ENCODE measurements at places on chromosomes 16 and 17.

DNA sequence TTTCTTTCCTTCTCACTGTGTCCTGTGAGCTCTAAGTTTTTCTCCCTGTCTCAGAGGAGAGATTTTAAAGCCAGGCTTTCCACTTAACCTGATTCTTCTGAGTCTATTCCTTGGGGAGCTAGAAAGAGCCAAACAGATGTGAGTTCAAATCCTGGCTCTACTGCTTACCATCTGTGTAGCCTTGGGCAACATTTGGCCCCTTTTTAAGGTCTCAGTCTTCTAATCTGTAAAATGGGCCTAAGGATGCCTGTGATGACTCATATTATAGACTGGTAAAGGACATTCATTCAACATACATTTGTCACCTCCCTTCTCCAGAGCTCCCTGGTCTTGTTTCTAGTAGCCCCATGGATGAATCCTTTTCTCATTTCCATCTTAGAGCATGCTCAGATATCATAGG, 304.0 kb downstream of the SHISA9 start:
- no peak for DNase-seq

GRCh38 chr16:11252482-11252931, 3.5 kb downstream of the SOCS1 start:
- no peak for DNase-seq

DNA sequence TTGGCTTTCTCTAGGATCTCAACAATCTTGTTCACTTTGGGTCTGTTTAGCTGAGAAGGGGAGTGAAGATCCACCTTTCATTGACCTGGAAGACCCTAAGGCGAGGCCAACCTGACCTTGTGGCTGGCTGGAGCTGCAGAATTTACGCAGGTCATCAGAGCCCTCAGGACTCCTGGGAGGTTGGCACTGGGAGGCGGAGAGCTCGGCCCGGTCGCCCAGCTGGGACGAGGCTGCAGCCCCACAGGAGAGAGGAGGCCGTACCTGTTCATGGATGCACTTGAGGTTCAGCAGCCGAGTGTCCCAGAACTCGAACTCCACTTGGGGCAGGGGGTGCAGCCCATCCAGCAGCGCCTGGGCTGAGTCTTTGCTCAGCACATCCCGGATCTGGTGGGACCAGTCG, 5.9 kb downstream of the DNAH17 start:
- DNase-seq, result no peak

DNA sequence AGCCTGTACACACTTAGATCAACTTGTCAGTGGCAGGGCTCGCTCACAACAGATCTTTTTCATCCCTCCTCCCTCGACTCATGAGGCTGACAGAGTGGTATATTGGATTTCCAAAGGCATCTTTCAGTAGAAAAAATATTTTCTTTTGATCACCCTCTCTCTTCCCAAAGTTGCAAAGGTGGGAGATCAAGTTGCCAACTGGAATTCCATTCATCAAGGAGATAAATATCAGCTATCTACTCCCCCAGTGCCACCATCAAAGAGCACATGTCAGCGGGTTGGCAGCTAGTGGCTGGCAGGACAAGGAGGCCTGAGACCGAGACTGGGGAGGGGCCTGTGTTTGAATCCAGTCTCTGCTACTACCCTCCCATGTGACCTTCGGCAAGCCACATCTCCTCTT, 539.7 kb upstream of the CDH11 start:
- no peak for DNase-seq

- no peak for DNase-seq
Observed at GRCh38 chr16:82181461-82182185, 11.6 kb upstream of the MPHOSPH6 start.

DNA sequence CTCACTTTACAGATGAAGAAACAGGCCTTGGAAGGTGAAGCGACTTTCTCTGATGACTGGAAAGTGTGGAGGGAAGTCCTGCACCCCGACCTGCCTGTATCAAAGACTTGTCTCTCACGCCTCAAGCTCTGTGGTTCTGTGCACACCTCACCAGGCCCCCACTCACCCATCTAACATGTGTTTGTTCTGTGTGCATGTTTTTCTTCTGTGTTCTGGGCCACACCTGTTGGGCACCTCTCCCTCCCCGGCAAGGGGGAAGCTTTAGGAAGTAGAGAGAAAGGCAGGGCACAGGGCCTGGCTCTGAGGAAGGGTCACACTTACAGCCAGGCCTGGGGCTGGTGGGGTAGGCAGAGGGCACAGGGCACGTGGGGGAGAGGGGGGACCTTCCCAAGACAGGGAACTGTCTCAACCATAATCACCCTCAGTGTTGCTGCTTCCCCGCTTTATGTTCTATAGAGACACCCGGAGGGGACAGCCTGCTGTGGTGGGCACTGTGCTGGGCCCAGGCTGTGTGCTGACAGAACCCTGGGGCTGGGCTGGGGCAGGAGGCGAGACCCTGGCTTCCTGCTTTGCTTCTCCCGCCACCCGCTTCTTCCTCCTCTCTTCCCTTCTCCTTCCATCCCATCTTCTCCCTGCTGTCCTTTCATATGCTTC, 7.3 kb downstream of the RPRML start:
- DNase-seq, result no peak

GRCh38 chr17:81962499-81963441, 1.8 kb upstream of the NOTUM start:
- no peak for DNase-seq

- DNase-seq, result no peak
Observed at GRCh38 chr16:49575346-49576172, 202.0 kb downstream of the C16orf78 start.

DNA sequence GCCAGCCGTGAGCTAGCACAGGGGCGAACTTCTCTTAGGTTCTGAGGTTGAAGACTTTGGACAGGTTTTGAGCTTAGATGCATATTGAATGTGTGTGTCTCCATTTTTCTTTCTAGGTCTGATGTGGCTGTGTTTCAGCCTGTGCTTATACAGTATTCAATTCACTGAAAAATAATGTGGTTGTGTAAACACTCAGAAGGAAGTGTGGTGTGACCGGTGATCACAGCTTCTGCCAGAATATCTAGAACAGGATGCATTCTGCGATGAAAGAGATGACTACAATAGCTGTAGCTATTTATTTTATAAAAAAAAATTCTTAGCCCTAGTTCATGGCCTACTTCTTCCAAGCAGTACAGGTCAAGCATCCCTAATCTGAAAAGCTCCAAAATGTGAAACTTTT, 64.4 kb downstream of the MAP2K6 start:
- no peak for DNase-seq

- peak; percentile 94 for DNase-seq
Observed at GRCh38 chr17:3911271-3912053, 4.8 kb downstream of the P2RX1 start.

DNA sequence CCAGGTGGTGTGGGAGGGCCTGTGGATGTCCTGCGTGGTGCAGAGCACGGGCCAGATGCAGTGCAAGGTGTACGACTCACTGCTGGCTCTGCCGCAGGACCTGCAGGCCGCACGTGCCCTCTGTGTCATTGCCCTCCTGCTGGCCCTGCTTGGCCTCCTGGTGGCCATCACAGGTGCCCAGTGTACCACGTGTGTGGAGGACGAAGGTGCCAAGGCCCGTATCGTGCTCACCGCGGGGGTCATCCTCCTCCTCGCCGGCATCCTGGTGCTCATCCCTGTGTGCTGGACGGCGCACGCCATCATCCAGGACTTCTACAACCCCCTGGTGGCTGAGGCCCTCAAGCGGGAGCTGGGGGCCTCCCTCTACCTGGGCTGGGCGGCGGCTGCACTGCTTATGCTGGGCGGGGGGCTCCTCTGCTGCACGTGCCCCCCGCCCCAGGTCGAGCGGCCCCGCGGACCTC, 798 bp downstream of the CLDN9 start:
- no peak for DNase-seq

GRCh38 chr16:50315346-50315997, 49.1 kb downstream of the ADCY7 start:
- no peak for DNase-seq

DNA sequence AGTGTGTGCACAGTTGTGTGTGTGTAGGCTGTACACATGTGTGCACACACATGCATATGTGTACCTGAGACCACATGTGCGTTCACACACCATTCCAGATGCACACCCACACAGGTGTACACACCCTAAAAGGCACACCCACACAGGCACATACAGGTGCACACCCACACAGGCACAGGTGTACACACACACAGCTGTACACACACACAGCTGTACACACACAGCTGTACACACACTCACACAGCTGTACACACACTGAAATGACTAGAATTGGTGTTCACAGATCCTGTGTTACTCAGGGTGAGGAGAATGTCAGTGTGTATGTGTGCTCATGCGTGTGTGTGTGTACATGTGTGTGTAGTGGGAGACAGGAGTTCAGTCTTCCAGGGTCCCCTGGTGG, 15.9 kb upstream of the DOC2B start:
- no peak for DNase-seq

GRCh38 chr17:82222816-82223215, 6.0 kb upstream of the SLC16A3 start:
- no peak for DNase-seq

GRCh38 chr17:53792997-53793396, 29.7 kb upstream of the KIF2B start:
- DNase-seq, result no peak

DNA sequence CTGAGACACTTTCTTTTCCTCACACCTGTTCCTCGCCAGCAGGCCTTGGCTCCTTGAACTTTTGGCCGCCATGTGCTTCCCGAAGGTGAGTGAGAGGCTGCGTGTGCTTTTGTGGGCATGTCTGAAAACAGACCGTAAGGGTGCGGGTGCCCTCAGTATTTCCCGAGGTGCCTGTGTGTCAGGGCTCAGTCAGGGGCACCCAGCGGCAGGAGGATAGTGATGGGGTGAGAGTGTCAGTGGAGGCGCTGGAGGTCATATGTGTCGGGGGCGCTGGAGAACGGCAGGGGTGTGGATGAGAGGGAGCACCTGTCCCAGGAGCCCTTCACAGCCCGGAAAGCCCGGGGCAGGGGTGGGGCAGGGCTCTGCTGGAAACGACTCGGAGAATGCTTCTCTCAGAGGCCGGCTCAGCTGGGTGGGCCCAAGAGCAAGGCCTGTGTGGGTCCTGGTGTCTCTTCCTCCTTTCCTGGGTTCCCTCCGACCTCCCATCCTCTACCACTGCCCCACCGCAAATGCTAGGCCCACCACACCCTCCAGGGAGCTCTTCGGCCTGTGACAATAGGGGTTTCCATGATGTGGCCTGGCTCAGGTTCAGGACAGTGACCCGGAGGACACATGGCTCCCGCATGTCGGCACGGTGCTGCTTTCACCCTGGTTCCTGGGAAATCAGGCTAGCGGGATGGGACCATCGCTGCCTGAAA, 451 bp downstream of the IL32 start:
- peak; percentile 45 for DNase-seq

DNA sequence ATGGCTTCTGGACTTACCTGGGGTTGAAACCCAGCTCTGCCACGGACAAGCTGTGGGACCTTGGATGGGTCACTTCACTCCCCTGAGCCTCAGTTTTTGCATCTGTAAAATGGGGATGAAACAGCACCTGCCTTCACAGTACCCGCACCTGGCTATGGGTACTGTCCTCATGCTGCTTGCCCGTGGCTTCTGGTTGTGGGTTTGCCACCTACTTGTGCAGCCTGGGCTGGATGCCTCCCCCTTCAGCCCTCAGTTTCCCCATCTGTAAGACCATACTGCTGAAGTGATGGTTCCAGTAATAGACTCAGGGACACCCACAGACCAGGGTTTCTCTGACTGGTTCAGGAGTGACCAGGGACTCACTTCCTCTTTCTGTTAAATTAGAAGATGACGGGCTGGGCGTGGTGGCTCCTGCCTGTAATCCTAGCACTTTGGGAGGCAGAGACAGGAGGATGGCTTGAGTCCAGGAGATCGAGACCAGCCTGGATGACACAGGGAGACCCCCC, 9.4 kb downstream of the GLIS2 start:
- DNase-seq, result no peak

GRCh38 chr16:1300664-1301476, 8.6 kb upstream of the UBE2I start:
- peak; percentile 80 for DNase-seq

- no peak for DNase-seq
Observed at GRCh38 chr17:59387351-59388068, 56.1 kb downstream of the YPEL2 start.

GRCh38 chr16:86575754-86576557, 2.4 kb upstream of the FOXL1 start:
- DNase-seq, result peak; percentile 64

All from activated naive CD4-positive, alpha-beta T cell treated with anti-CD3 and anti-CD28 coated beads for 36 hours (primary cell).